ENCODE measurements at places on chromosomes 11 and 22.

- no peak for DNase-seq
These were observed 155.1 kb downstream of the PKNOX2 start for GRCh38 chr11:125319649-125320048.

- no peak for DNase-seq
These were observed 51.7 kb downstream of the FLI1 start for GRCh38 chr11:128745311-128746136.

DNA sequence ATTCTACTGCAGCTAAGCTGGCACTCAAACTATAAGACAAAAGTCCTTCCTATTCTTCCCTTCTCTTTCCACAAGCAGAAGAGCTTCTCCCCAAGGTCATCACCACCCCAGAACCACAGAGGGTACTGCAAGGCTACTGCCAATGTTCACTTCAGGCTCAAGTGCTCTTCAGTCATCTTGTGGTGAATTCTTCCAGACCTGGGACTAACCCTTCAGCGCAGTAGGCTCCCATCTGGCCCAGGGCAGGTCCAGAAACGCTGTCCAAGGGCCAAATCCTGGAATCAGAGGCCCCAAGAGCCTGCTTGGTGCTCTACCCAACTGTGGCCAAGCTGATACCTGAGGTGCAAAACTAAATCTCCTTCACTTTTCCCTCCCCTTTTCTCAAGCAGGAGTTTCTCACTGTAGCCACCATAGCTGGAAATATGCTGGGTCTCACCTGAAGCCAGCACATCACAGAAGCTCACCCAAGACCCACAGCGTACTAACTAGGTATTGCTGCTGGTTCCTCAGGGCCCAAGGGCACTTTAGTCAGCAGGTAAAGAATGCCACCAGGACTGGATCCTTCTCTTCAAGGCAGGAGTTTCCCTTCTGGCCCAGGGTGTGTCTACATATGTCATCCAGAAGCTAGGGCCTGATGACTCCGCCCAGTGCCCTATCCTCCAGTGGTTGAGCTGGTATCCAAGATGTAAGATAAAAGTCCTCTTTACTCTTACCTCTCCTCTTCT lies 27.8 kb downstream of the FCHSD2 start:
- no peak for DNase-seq

GRCh38 chr22:39514373-39514973 lies 5.9 kb upstream of the ATF4 start:
- peak; percentile 75 for DNase-seq

GRCh38 chr11:10155793-10156490 lies 138.1 kb downstream of the SBF2 start:
- DNase-seq = no peak

- no peak for DNase-seq
These were observed 29.7 kb downstream of the KIAA0930 start for GRCh38 chr22:45210991-45211390.

GRCh38 chr22:21657360-21658032 lies 8.3 kb upstream of the PPIL2 start:
- no peak for DNase-seq

- DNase-seq = peak; percentile 70
These were observed 103.3 kb upstream of the AKIP1 start for GRCh38 chr11:8807544-8808225.

GRCh38 chr22:20173246-20173645 lies 22.4 kb upstream of the CCDC188 start:
- no peak for DNase-seq

DNA sequence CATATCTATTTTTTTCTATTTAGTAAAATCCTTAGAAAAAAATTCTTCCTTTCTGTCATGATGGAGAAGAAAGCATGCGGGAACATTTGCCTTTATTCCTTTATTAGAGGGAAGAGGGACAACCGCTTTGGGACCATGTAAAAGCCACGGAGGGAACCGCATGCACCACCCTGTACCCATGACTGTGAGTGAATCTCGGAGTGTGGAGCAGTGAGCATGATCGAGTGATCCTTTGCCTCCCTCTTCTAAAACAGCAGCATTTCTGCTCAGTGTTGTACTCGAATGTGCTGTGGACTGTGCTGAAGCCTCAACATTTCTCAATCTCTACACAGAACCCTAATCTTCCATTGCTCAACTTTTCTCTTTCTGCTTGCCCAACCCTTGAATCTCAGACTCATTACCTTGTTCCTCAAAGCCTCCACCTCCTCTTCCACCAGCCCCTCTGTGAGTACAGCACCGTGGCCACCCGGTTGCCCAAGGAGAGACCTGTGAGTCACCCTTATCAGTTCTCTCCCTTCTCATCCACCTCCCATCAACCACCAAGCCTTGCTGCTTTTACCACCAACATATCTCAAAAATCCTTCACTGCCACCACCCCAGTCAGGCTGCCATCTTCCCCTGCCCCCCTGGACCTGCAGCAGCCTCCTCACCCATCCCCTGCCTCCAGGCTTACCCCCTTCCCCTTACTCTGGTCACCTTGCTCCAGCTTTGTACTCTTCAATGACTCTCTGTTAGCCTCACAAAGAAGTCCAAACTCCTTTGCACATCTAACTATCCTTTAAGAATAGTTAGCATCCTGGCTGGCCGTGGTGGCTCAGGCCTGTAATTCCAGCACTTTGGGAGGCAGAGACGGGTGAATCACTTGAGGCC lies 103.1 kb downstream of the NAT10 start:
- no peak for DNase-seq

GRCh38 chr11:80309301-80309700 lies 868.5 kb upstream of the TENM4 start:
- no peak for DNase-seq

GRCh38 chr11:130979386-130979972 lies 63.2 kb upstream of the SNX19 start:
- DNase-seq = no peak

DNA sequence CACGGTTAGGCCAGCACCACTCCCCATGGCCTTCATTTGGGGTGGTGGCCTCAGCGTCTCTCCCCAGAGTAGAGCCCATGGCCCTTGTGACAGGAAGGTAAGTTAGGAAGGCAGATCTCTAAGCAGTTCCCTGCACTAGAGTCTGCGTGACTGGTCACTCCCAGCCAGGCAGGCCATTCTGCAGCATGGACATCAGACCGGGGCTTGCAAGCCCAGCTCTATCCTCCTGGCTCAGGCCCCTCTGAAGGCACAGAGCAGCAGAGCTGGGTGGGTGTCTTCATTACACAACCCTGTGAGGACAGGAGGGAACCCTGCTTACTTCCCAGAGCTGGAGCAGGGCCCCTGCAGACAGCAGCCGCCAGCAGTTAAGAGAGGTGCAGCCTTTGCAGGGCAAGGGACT lies 77.3 kb downstream of the PIWIL3 start:
- no peak for DNase-seq

- DNase-seq = no peak
These were observed 1.7 kb upstream of the LINC01488 start for GRCh38 chr11:69479591-69480271.

- no peak for DNase-seq
These were observed 16.5 kb downstream of the GNAZ start for GRCh38 chr22:23086787-23087186.

All from right atrium auricular region (tissue), 2 donors.